ENCODE measurements at places on chromosomes 12 and 14.

- no peak for DNase-seq
Measured at GRCh38 chr12:61808856-61809255, 451.3 kb upstream of the USP15 start.

- no peak for DNase-seq
Measured at GRCh38 chr14:51879170-51879569, 18.8 kb downstream of the GNG2 start.

DNA sequence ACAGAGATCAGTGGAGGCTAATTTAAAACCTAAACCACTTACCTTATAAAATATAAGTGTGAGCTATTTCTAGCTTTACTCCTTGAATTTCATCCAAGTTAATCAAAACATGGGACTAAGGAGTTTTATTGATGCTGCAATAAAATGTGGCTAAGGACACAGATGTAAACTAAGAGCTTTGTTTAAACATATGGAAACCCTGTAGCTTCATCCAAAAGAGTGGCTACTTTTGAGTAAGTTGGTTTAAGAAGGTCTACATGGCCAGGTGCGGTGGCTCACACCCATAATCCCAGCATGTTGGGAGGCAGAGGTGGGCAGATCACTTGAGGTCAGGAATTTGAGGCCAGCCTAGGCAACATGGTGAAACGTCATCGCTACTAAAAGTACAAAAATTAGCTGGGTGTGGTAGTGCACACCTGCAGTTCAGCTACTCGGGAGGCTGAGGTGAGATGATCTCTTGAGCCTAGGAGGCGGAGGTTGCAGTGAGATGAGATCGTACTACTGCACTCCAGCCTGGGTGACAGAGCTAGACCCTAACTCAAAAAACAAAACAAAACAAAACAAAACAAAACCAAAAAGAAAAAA lies 40.4 kb downstream of the TCHP start:
- no peak for DNase-seq

- DNase-seq, result no peak
Measured at GRCh38 chr14:54818201-54819133, 84.2 kb downstream of the GCH1 start.

GRCh38 chr14:54642801-54643695 lies 76.1 kb downstream of the SAMD4A start:
- no peak for DNase-seq

- no peak for DNase-seq
Measured at GRCh38 chr12:117119592-117120198, 20.5 kb upstream of the TESC start.

GRCh38 chr14:106665814-106666213 lies 1139.4 kb downstream of the TMEM121 start:
- DNase-seq, result no peak

- DNase-seq, result no peak
Measured at GRCh38 chr12:113725557-113725876, 240.6 kb downstream of the RBM19 start.

GRCh38 chr14:24848102-24848790 lies 201.7 kb downstream of the STXBP6 start:
- DNase-seq, result no peak

DNA sequence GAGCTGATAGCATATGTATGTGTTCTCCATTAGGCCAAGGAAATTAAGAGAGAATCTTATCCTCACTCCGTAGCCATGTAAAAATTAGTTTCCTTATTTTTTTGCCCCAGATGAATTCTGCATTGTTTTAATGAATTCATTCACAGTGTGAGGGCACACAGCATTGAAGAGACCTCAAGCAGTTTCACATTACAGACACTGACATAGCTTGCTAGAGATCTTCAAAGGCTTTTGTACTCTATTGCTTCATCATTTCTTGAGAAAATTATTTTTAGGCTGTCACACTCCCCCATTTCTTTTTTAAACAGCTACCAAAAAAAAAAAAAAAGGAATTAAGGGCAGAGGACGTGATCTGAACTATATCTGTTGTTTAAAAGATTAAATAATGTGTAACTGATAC lies 251.1 kb downstream of the BCAT1 start:
- no peak for DNase-seq

DNA sequence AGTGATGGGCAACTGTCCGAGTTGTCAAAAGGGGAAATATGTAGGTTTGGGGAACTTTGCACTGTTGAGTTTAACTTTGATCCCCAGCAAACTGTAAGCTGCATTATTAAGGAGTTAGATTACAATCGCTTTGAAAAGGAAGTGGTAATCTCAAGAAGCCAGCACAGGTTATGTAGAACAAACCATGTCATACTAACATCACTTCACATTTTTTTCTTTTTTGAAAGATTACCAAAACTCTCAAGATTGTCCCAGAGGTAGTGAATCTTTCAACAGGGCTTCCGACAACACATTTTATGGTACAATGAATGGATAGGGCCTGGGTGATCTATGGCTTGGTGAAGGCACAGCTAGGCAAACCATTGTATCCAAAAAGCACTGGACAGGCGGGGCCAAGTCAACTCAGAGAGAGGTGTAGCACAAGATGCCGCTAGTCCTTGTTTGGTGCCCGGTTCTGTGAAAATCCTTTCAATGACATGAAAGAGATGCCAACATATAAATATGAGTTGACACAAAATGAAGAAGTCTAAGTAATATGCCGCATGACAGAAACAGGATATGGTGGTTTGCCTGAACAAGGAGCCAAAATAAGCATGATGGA lies 24.3 kb upstream of the PARP11 start:
- DNase-seq, result no peak

DNA sequence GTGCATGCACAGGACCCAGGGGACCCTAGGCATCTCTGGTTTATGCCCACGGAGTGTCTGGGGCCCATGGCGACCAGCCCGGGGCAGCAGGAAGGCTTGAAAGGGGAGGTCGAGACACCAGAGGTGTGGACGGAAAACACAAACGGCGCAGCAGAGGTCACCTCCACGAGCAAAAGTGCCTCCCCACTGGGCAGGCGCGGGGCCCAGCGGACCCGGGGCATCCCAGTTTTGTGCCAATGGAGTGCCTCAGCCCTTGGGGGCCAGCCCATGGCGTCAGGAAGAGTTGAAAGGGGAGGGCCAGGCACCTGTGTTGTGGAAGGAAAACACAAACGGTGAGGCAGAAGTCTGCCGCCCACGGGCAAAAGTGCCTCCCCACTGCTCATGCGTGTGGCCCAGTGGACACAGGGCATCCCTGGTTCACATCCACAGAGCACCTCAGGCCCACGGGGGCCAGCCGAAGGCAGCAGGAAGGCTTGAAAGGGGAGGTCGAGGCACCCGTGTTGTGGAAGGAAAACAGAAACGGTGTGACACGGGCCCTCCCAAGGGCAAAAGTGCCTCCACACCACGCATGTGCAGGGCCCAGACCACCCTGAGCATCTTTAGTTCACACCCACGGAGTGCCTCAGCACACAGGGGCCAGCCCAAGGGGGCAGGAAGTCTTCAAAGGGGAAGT lies 378.8 kb downstream of the ALG10 start:
- no peak for DNase-seq

DNA sequence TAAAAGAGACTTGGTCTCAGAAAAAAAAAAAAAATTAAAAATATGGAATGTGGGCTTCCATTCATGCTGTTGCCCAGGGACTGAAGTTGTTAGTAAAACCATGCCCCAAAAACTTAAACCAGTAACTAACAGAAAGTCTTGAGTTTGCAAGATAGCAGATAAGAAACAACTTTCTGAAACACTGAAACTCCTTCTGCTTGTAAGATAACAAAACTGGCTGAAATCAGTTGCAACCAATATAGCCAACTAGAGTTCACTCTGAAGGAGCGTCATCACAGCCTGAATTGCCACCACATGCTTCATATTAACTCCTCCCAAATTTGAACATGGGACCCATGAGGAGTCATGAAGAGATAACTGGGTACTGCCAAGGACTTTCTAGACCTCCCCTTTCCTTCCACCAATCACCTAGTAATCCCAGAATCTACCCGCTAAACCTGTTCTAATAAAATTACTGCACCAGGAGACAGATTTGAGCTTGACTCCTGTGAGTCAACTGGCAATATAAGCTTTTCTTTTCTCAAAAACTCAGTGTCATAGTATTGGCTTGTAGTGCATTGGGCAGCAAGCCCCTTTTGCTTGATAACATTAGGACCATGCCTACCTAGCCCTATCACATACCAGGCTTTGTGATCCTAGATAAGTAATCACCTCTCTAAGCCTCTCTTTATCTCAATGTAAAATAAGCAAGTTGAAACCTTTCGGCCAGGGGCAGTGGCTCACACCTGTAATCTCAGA lies 53.6 kb downstream of the R3HDM2 start:
- DNase-seq, result no peak

DNA sequence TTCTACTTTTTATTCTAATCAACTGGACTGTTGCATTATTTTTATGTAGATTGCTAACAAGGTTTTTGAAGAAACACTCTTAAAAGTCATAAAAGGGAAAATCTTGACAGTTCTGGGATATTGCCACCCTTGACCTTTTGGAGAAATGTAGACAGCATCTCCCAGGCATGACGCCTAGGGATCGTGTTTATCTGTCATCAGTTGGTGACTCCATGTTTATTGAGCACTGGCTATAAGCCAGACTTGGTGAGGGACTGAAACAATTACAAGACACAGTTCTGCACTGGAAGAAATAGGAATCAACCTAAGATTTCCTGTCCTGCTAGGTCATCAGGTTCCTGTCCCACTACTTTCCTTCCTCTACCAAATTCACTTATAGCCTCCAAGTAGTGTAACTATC lies 34.5 kb downstream of the HMGA2 start:
- DNase-seq, result no peak

GRCh38 chr12:76085520-76085868 lies 1.0 kb upstream of the NAP1L1 start:
- DNase-seq, result no peak

- DNase-seq, result no peak
Measured at GRCh38 chr14:86838363-86838762, 1154.6 kb downstream of the GALC start.

- DNase-seq, result no peak
Measured at GRCh38 chr12:5479761-5480160, 47.9 kb downstream of the NTF3 start.

- DNase-seq, result no peak
Measured at GRCh38 chr14:31825459-31825858, 251.6 kb upstream of the ARHGAP5 start.

GRCh38 chr14:55381040-55381439 lies 30.6 kb downstream of the ATG14 start:
- DNase-seq, result no peak

GRCh38 chr12:131091413-131091975 lies 137.8 kb downstream of the ADGRD1 start:
- peak; percentile 80 for DNase-seq

DNA sequence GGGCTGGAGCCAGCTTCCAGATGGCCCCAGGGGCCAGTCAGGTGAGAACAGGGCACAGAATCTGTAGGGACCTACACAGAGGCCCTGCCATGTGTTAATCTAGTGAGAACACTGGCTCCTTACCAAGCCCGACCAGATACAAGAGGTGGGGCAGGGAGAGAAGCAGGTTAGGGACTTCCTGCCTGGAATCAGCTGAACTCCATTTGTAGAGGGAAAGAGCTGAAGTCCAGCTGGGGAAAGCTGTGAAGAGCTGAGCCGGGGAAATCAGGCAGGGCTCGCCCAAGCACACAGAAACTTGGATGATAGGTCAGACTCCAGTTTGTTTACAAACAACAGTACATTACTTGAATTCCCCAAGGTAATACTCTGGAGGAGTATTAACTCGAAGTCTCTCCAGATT lies 46.7 kb downstream of the PTGER2 start:
- no peak for DNase-seq

GRCh38 chr12:120646044-120646443 lies 5.6 kb downstream of the CABP1 start:
- DNase-seq, result no peak

- DNase-seq, result no peak
Measured at GRCh38 chr12:124498275-124499189, 68.9 kb downstream of the NCOR2 start.

GRCh38 chr12:51160814-51161459 lies 12.0 kb downstream of the TFCP2 start:
- no peak for DNase-seq

DNA sequence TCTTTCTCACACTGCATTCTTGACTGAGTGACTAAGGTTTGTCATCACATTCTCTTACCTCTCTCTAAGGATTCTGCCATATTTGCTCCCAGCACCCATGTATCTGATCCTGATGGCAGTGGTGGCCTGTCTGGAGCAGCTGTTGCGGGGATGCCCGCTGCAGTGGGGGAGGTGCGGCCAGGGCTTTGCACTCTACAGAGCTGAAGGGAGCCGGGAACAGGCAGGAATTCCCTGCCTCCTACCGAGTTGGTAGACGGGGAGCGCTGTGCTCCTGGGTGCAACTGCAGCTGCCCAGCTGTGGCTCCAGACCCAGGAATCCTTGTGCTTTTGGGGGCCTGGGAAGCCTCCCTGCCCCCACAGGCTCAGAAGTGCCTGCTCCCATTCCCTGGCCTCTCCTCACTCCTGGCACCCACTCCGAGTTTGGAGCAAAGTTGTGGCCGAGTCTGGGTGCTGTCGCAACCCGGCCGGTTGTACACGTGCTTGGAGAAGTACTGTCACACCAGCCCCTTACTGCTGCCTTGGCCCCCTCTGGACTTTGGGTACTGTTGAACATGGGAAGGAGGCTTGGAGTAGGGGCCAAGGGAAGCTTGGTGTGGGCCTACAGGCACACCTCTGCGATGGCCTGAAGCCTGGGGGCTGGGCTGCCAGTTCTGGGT lies 106.9 kb upstream of the OR4E1 start:
- no peak for DNase-seq

DNA sequence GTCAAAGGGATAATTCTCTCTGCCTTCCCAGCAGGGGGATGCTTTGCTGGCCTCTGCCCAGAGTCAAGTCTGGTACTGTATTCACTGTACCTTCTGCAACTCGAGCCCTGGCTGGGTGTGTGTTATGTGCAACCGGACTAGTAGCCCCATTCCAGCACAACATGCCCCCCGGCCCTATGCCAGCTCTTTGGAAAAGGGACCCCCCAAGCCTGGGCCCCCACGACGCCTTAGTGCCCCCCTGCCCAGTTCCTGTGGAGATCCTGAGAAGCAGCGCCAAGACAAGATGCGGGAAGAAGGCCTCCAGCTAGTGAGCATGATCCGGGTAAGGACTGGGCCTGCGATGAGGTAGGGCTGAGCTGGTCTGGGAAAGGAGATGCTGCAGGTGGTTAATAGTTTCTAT lies 3.3 kb downstream of the RNF31 start:
- no peak for DNase-seq

DNA sequence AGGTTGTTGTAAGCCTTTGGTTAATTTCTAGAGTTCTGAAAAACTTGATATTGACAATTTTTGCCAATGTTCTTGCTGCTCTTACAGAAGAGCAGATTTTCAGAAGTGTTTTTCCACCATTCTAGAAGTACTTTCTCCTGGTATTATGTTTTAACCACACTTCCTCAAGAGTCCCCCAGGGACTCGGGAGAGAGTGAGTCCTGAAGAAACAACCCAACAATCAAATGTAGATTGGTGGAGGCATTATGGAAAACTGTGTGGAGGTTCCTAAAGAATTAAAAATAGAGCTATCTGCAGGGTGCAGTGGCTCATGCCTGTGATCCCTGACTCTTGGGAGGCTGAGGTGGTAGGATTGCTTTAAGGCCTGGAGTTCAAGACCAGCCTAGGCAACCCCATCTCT lies 26.7 kb downstream of the OR10P1 start:
- DNase-seq, result no peak

- peak; percentile 93 for DNase-seq
Measured at GRCh38 chr12:4148418-4149056, 125.0 kb upstream of the CCND2 start.

Data from GM12878 (cell line).